ENCODE measurements at places on chromosomes 2 and 18.

DNA sequence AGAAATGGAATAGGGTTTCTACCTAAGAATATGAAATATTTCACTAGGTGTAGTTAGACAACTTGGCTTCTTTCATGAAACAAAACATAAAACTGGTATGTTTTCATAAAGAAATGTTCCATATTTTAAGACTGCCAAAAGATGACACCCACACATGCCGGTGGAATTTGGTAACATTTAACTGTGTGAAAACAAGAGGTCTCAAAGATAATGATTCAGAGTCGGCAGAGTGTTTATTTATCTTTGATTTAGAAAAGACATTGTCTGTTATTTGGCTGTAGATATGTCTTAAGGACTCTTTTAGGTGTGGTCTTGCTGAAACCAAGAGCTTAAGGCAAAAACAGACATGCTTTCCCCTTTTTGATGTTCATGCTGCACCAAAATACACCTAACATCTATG is 63.5 kb upstream of the FN1 start:
- DNase-seq = no peak

GRCh38 chr2:3143602-3144001 is 234.0 kb downstream of the EIPR1 start:
- DNase-seq = no peak

DNA sequence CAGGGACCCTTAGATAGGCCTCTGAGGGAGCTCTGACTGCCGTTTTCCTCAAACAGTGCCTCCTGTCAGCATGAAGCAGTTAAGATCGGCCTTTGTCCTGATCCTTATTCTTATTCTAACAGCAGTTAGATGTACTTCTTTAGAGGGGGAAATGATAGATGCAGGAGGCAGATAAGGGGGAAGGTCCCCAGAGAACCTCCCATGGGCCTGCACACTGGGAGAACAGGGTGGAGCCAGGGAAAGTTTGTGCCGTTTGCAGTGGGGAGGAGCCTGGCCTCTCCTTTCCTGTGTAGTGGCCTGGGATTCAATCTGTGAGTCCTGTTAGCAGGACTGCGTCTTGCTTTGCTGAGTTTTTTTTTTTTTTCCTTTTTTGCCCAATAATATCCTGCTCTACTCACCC is 7.9 kb upstream of the INPP4A start:
- no peak for DNase-seq

GRCh38 chr2:191757208-191757607 is 79.3 kb downstream of the NABP1 start:
- DNase-seq = no peak

GRCh38 chr2:161358838-161359237 is 50.6 kb downstream of the PSMD14 start:
- DNase-seq = no peak

DNA sequence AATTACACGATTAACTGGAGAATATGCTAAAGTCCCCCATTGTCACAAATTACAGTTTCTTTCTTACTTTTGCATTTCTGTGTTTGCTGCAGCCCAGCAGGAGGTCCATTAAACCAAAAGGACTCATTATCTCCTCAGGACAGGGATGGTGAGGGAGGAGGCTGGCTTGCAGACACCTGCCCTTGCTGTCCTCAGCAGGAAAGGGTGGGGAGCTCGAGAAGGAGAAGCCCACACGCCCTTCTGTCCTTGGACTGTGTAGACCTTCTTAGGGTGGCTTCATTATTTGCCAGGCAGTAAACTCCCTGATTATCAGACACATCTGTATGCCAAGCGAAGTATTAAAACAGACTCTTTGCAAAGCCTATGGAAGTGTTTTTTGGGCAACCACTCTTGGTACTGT is 196.0 kb downstream of the LDLRAD4 start:
- no peak for DNase-seq

GRCh38 chr2:47024046-47024445 is 108.4 kb upstream of the MCFD2 start:
- no peak for DNase-seq

DNA sequence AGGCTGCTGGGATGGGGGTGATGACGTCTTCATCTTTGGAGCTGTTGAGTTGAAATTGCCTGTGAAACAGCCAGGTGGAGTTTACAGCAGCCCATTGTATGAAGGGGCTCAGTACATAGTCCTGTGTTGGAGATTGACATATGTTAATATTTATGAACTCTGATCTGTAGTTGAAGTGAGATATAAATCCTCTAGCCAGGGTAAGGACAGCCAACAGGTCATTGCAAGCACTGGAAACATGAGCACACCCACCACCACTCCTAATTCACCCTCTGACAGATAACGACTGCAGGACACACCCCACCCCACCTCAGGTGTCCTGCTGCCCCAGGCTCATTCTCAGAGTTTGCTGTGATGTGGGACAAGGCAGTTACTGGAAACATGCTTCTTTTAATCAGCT is 112.4 kb upstream of the TRIB2 start:
- no peak for DNase-seq

GRCh38 chr2:175627405-175627804 is 374.7 kb downstream of the LNPK start:
- DNase-seq = no peak

DNA sequence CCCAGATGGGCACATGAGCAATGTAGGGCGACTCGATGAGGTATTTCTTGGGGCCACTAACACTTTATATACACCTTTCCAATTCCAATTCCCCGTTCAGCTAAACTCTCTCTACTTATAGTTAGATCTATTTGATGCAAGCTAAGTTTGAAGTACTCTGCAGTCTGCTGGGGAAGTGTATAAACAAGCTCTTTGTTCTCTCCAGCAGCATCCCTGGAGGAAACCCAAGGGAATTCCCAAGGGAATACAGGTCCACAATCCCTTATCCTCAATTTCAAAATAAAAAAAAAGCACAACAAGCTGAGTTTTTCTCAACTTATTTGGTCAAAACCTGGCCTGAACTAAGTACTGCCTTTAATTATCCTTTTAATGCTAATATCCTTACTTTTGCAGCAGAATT is 433.3 kb downstream of the NBAS start:
- no peak for DNase-seq

DNA sequence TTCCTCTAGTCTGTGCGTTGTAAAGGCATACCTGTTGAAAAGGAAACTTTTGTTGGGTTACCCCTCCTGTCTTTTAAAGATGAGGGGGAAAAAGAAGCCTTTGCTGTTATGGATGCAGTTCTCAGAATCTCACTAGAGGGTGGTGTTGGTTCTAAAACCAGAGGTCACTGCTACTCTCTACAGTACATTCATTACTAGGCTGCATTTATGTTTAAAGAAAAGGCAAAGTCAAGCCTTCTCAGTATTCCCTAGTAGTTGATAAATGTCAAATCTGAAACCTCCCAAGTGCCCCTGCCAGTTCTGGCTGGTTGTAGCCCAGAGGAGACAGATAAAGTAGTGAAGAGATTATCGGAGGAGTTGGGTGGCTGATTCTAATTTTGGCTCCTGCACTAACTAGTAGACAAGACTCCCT is 1.4 kb upstream of the PLCL1 start:
- DNase-seq = peak; percentile 19

DNA sequence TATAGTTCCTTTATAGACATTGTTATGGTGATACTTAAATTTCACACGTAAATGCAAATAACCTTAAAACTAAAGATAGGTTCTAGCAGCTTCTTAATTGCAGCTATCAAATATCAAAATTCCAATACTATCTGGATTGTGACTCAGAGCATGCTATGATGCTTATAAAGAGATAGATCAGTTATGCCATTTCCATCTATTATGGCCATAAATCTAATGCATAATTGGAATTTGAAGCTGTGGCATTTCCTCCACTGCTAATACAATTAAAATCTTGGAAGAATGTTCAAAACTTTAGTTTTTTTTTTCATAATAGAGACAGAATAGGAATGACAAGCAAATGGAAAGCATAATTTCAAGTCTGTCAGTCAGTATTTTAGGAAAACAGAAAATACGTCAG is 220.8 kb upstream of the GALNT5 start:
- DNase-seq = no peak

- no peak for DNase-seq
These were observed 37.1 kb downstream of the ANO7 start for GRCh38 chr2:241225545-241225944.

GRCh38 chr2:9441556-9441955 is 18.1 kb downstream of the CPSF3 start:
- no peak for DNase-seq

DNA sequence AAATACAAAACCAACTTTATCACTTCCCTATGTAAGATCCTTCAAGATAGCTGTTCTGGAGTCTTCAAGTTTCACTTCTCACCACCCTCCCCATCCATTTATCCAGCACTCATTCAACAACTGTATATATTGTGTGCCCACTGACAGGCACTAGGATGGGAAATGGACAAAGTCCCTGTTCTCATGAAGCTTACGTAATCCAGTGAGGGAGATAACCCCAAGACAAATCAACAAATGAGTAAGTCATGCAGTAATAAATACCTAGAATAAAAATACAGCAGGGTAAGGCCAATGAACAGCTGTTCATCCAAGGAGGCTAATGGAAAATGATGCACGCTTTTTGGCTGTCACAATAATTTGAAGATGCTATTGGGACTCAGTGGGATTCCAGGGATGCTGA is 133.8 kb downstream of the MEMO1 start:
- DNase-seq = no peak

GRCh38 chr2:222833410-222833809 is 27.4 kb upstream of the ACSL3 start:
- no peak for DNase-seq

DNA sequence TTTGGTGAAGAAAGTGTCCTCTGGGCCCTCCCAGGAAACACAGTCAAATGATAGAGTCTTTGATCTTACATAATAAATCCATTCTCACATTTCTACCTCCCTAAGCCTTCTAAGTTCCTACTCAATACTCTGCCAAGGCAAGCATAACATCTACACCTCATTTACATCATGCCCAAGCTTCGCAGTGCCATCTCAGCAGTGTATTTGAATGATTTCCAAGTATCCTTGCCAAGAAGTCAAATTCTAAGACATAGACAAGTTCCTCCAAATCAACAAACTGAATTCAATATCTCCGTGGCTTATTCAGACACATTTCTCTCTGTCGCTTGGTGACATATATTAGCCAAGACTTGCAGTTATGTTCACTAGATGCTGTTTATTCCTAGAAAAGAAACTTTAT is 8.1 kb upstream of the MLPH start:
- no peak for DNase-seq

- no peak for DNase-seq
These were observed 150.9 kb downstream of the CD8B2 start for GRCh38 chr2:106638043-106638442.

DNA sequence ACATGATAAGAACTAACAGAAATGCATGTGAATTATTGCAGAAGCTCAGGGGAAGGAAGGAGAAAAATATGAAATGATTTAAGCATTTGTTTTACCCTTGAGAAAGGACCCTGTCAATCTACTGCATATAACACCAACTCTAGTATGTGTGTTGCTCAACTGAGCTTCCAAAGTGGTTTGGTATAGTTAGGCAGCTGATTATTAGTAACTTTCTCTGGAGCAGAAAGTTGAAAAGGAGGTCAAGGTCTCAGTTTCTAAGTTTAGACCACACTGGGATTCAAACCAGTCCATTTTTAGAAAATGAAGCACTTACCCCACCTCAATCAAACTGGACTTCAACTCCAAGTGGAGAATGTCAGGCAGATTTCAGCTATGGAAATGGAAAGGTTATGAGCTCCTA is 123.3 kb upstream of the CDC42EP3 start:
- DNase-seq = no peak

GRCh38 chr2:54065891-54066290 is 49.5 kb upstream of the ACYP2 start:
- no peak for DNase-seq

GRCh38 chr2:84969511-84970209 is 1.3 kb upstream of the KCMF1 start:
- no peak for DNase-seq

- no peak for DNase-seq
These were observed 9.9 kb downstream of the ALPK2 start for GRCh38 chr18:58618822-58619595.

- DNase-seq = no peak
These were observed 51.4 kb downstream of the FAM178B start for GRCh38 chr2:96934831-96935540.

DNA sequence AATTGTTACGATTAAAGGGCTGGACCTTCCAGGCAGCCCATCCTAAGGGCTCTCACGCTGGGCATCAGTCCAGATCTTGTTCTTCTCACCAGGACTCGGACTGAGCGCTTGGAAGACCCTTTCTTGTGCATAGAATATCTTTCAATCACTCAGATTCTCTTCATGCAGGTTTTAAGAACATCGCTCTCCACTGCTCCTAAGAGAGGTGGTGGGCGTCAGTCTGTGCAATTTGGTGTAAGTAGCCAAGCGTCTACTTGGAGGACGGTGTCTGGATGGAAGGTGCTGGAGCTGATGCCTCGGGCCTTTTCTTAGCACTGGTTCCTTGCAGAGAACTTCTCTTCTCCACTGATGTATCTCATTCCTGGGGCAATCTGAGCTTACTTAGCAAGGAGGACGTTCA is 68.7 kb downstream of the ASB1 start:
- no peak for DNase-seq

DNA sequence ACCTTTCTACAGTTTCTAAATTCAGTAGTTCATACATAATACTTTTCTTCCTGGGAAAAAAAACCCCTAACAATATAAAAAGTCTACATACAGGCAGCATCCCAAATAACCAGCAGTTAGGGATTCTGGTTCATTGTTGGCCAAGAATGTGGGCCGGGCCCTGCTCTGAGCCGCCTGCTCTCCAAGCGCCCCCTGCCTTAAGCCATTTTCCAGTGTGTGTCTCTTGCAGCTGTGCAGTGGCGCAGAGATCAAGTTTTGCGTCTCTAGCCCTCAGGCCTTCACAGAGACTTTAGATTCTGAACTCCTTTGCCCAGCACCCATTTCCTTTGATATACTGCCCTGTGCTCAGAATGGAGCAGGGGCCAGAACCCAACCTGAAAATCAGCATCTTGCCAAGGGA is 32.9 kb downstream of the RMC1 start:
- no peak for DNase-seq

- no peak for DNase-seq
These were observed 90.2 kb downstream of the ZFP36L2 start for GRCh38 chr2:43136011-43136799.

DNA sequence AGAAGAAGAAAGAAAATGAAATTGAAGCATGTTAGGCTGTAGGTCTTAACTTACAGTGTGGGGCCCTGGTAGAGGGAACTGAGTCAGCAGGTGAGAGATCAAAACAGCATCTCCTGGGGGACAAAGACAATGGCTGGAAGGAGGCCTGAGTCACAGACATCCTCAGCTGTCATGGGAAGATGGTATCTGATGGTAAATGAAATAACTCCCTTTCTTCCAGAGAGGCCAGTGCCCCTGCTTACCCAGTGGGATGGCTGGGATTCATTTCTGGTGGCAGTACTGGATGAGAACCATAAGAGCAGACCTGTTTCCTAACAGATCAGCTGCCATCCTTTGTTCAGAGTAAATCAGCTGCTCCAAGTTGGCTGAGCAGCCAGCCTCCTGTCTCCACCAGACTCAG is 251.3 kb upstream of the EPAS1 start:
- no peak for DNase-seq

- DNase-seq = no peak
These were observed 104.5 kb upstream of the ZNF521 start for GRCh38 chr18:25456334-25457010.

- no peak for DNase-seq
These were observed 95.3 kb upstream of the ASB18 start for GRCh38 chr2:236359426-236360045.
